ENCODE measurements at places on chromosomes 3 and 15.

- no peak for DNase-seq
Measured at GRCh38 chr15:60020736-60021135, 16.6 kb downstream of the FOXB1 start.

- DNase-seq, result no peak
Measured at GRCh38 chr15:90038632-90039095, 37.5 kb downstream of the ZNF710 start.

DNA sequence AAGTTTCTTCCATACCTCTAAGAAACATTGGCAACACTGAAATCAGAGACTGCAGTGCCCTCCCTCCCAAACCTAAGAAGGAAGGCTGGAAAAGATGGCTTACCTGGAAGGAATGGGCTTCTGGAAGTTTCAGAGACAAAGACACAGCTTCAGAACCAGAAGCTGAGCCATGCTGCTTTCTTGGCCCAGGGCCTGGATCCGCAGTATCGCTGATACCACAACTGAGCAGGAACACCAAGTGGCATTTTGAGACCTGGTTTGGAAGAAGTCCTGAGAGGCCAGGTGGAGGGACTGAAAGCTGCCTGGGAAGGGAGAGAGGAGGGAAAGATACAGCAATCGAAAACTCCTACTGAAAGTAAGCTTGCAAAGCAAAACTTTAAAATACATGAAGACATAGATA, 19.8 kb downstream of the GPR160 start:
- DNase-seq, result no peak

DNA sequence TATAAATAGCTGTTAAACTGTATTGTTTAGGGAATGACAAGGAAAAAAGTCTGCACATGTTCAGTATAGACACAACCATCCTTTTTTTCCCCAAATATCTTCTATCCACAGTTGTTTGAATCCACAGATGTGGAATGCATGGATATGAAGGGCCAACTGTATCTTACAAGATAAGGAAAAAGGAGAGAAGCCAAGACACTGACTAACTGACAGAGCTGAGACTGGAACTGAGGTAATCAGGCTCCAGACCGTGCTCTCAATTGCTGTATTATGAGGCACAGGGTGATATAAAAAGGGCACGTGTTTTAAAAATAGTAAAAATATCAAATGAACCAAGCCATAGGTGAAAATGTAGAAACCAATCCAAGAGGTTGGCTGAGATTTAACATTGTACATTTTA, 49.0 kb downstream of the DHX36 start:
- DNase-seq, result no peak

GRCh38 chr3:129248286-129248979, 973 bp upstream of the COPG1 start:
- DNase-seq, result no peak

DNA sequence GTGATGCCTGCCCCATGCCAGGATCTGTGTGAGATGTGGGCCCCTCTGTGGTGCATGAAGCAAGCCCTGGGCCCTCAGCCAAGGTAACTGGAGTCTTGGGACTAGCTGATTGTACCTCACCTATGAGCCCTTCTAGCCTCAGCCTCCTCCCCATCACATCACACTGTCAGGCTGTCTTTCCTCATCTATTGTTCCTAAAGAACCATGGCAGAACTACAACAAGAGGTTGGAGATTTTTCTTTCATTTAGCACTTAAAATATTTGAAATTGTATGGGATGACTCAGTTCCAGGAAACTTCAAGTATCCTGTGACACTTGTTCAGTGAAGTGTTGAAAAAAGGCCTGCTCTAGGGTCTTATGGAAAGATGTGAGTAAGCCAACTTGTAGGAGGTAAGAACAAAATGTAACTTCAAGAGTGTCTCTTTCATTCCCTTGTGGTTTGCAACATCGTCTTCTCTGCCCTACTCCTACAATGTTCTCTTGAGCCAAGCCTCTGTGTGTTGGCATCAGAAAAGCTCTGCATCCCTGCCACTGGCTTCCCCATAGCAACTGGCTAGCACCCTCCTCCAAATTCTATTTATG, 58.7 kb upstream of the TIPARP start:
- DNase-seq, result peak; percentile 72

- DNase-seq, result no peak
Measured at GRCh38 chr3:116757315-116757714, 47.7 kb downstream of the TUSC7 start.

- no peak for DNase-seq
Measured at GRCh38 chr3:114221165-114221880, 16.1 kb downstream of the ZNF80 start.

GRCh38 chr3:31934866-31935265, 46.2 kb downstream of the OSBPL10 start:
- no peak for DNase-seq

DNA sequence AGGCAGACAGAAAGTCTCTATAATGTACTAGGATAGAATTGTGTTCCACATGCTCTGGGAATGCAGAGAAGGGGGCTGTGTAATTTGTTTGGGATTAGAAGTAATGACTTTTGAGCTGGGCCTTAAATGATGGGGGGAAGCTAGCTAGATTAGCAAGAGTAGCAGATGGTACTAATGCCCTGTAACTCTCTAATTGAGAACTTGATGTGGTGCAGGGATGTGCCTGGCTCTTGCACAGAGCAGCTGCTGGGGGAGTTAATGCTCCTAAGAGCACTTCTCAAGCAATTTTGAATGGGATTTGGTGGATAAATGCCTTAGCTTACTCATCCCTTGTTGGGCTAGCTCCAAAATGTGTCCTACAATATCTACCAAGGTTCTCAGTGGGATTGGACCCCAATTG, 12.4 kb upstream of the SYN2 start:
- DNase-seq, result no peak

DNA sequence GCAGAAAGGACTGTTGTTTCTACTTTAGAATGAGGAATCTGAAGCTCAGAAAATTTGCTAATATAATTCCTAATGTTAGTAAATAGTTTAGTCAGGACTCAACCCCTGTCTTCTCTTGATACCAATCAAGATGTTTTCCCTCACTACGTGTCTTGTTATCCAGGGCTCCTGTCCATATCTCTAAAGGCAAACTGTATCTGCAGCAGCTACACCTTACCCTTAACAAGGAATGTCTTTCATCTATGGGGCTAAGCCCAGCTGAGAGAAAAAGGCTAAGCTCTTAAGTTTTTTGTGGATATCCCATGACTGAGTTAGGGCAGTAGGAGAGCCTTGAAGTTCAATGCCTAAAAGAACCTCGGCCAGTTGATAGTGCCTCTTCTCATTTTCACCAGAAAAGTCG, 32.5 kb downstream of the RAB11A start:
- DNase-seq, result no peak

GRCh38 chr3:185204894-185205293, 49.0 kb downstream of the EHHADH start:
- DNase-seq, result no peak

GRCh38 chr3:70849911-70850699, 537.7 kb upstream of the MDFIC2 start:
- DNase-seq, result peak; percentile 54

DNA sequence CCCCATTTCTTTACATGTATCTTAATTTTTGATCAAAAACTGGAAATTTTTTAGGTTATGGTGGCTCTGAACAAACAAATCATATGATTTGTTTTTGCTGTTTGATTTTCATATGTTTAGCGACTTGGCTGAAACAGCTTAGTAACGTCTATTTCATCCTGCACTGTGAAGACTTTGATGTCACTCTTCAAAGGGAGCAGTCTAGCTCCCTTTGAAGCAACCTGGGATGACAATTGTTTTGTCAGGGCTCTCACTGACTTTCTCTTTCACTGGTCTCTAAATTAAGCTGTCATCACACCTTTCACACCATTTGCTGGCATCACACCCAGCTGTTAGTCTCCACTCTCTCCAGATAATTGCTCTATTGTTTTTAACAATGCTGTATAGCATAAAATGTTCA, 896.9 kb downstream of the IGSF11 start:
- DNase-seq, result no peak

GRCh38 chr3:58198804-58199203, 12.0 kb downstream of the DNASE1L3 start:
- no peak for DNase-seq

- no peak for DNase-seq
Measured at GRCh38 chr3:156665291-156665690, 9.1 kb upstream of the TIPARP start.

GRCh38 chr15:86829245-86829644, 749.6 kb downstream of the AGBL1 start:
- no peak for DNase-seq

DNA sequence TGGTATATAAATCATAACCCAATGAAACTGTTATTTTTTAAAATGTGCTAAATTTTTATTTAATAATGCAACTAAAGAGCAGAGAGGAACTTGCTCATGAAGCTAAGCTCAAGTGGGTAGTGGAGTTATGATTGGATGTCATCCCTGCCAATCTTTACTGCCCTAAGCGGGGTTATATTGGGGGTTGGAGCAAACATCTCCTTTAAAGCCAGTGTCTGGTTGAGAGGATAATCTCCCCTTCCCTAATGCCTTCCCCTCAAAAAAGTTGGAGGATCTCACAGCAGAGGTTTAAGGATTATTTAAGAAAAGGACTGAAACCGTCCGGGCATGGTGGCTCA, 32.1 kb upstream of the CLASP2 start:
- DNase-seq, result no peak

DNA sequence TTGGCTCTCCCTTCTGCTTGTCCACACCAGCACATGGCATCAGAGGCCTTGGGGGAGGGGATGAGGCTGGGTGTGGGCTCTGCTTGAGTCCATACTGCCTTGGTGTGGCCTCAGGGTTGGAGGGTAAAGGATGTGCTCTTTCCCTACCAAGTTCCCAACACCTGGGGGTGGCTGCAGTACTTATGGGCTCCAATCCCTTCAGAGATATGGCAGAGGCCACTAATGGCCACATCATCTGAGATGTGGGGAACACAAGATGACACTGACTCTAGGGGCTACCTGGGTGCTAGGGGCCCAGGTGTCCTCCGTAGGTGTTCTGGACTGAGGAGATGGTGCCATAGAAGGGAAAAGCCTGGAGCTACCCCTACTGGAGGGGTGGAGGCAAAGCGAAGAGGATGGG, 6.9 kb downstream of the CXCR6 start:
- no peak for DNase-seq

- no peak for DNase-seq
Measured at GRCh38 chr3:34361921-34362320, 563.5 kb downstream of the PDCD6IP start.

- DNase-seq, result no peak
Measured at GRCh38 chr3:105997800-105998526, 129.2 kb upstream of the CBLB start.

GRCh38 chr15:101431301-101431700, 58.2 kb downstream of the PCSK6 start:
- DNase-seq, result no peak

- DNase-seq, result no peak
Measured at GRCh38 chr15:73414876-73415275, 28.1 kb upstream of the REC114 start.

DNA sequence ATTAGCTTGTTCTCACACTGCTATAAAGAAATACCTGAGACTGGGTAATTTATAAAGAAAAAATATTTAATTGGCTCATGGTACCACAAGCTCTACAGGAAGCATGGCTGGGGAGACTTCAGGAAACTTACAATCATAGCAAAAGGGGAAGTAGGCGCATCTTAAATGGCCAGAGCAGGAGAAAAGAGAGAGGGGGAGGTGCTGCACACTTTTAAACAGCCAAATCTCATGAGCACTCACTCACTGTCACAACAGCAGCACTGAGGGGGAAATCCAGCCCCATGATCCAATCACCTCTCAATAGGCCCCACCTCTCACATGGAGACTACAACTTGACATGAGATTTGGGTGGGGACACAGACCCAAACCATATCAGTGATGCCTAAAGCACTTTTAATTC, 82.5 kb downstream of the DCLK3 start:
- DNase-seq, result no peak

DNA sequence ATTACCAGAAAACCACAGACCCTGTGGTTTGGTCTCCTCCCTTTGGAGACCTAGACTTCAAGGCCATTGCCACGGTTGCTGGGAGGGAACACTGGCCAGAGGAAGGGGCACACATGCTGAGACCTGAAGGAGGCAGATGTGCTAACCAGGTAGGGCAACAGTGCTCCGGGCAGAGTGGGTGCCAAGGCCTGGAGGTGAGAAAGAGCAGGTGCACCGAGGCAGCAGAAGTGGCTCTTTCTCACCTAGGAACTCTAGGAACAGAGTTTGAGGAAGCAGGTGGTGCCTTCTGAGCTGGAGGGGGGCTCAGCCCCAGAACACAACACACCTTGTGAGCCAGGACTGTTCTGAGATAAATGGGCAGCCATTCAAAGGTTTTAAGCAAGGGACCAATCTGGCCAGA, 106.1 kb downstream of the MEGF11 start:
- no peak for DNase-seq

- DNase-seq, result no peak
Measured at GRCh38 chr3:147934451-147935180, 525.5 kb downstream of the ZIC1 start.

GRCh38 chr3:119741657-119742590, 39.1 kb downstream of the CFAP91 start:
- DNase-seq, result no peak

- no peak for DNase-seq
Measured at GRCh38 chr15:28094732-28095521, 4.2 kb downstream of the OCA2 start.

DNA sequence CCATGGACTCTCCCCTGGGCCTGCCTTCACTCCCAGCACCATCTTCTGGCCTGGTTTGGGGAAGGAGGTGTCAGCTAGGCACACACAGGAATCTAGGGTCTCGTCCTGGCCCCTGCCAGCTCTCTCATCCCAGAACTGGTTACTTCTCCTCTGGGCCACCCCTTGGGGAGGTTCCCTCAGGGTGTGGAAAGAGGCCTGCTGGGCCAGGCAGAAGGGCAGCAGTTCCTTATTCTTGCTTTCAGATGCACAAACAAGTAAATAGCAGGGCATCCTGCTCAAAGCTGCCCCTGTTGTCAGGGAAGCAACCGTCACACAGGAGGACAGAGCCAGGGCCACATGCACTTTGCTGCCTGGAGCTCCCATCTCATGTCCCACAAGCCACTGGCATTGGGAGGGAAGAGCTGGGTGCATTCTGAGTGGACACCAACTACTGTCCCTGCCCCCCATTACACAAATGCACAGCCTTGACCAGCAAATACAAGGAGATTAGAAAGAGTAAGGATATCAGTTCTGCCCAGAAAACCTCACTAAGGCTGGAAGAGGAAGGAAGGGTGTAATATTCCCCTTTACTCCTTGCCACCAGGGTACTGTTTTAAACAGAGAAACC, 108.8 kb upstream of the HACD2 start:
- no peak for DNase-seq

DNA sequence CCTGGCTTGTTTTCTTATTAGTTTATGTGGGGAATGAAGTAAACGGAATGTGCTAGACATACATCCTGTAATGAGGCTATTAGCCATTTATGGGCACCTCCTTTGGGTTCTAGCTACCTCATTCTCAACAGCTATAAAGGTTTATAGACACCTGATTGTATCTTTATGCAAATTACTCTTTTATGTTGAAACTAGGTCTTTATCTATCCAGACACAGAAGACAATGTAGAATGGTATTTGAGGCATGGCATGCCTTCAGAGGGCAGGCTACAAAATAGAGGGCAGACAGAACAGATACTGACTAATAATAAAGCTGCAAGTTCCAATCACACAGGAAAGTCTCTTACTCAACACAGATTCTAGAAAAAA, 27.1 kb downstream of the TBC1D2B start:
- no peak for DNase-seq

- no peak for DNase-seq
Measured at GRCh38 chr3:57689367-57690053, 3.4 kb downstream of the DENND6A start.

GRCh38 chr3:178289544-178290160, 246.6 kb upstream of the KCNMB2 start:
- no peak for DNase-seq

All from SJSA1 (cell line).